Cardiac atrium fibroblast (primary cell): ENCODE measurements at places on chromosomes 11 and 22. TPM values are rescaled to one million over a fixed set of nuclear protein-coding genes. Genes with fewer than 3 reads are reported as not detected.

DMC1 gene
- under 0.01 TPM in 1 of 2 replicates, not detected in the other for total RNA-seq

MOGAT2 gene
- not detected in 2 replicates for total RNA-seq

TSGA10IP gene
- not detected in 2 replicates for total RNA-seq

GGTLC2 gene
- total RNA-seq = not detected in 2 replicates

CABP4 gene
- not detected in 2 replicates for total RNA-seq

RRAS2 gene
- 110 and 140 TPM in 2 replicates for total RNA-seq

TRAF6 gene
- total RNA-seq = 6.8 and 7.0 TPM in 2 replicates

CRYBA4 gene
- not detected in 2 replicates for total RNA-seq

P4HA3 gene
- 8.1 and 18.3 TPM in 2 replicates for total RNA-seq

RPS19BP1 gene
- 85.7 and 97.7 TPM in 2 replicates for total RNA-seq

TMEM86A gene
- 0.54 and 2.1 TPM in 2 replicates for total RNA-seq

PHF5A gene
- 35.2 and 39.5 TPM in 2 replicates for total RNA-seq

FAT3 gene
- 0.18 and 0.49 TPM in 2 replicates for total RNA-seq

ACRV1 gene
- total RNA-seq = not detected in 2 replicates

NCF4 gene
- total RNA-seq = not detected in 2 replicates

LRRC10B gene
- not detected in 2 replicates for total RNA-seq

CRYAB gene
- 50.5 and 78.7 TPM in 2 replicates for total RNA-seq

POU2AF2 gene
- not detected in 2 replicates for total RNA-seq
